ENCODE measurements at places on chromosomes 12 and 14.

DNA sequence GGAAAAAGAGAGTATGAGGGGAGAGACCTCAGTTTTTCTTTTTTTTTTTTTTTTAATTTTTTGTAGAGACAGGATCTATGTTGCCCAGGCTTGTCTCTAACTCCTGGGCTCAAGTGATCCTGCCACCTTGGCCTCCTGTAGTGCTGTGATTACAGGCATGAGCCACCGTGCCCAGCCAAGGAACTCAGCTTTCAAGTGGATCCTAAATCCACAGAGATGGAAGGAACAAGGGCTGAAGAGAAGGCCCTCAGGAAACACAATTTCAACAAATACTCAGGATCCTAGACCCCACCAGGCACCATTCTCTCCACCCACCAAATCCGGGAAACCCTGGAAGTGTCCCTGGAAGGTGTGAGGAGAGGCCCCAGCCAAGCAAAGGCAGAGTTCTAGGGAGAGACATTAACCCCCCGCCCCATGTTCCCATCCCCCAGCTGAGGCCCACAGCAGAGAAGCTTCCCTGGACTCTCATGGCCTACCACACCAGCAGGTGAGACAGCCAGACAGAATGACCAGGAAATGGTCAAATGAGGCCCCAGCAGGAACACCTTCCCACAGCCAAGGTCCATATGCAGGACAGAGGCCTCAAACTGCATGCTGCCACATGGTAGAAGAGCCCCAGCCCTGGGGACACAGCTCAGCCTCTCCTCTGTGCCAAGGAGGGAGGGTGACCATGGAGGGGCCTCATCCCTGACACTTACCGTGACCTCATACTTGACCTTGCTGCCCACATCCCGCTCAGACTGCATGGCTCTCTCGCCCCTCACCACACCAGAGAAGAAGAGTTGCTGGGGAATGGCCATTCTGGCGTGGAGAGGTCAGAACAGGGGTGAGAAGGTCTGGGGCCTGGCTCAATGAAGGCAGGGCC lies 14.1 kb downstream of the ITGA7 start:
- no peak for DNase-seq

DNA sequence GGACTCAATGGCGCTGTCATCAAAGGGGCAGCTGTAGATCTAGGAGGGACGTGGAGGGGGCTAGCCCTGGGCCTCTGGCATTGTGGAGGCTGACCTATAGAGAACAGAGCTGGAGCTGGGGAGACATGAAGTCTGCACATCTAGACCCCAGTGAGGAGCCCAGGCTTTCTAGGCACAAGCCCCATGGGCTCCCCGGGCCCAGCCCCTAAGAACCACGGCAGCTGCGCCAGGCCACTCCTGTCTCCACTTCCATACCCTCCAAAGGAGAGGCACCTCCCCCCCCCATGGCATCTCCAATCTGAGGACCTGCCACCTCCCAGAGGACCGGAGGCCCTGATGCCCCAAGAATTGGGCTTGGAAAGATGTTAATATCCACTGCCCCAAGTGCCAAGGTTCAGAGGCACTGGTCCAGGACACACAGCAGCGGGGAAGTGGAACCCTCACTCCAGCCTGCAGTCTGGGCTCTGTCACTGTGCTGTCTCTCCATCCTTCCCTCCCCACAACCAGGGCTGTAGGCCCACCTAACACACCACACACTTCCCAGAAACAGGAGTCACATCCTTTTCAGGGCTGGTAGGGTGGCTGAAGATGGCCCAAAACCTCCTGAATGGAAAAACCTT lies 4.5 kb downstream of the ANKRD9 start:
- DNase-seq, result no peak

GRCh38 chr12:5587711-5588121 lies 155.8 kb downstream of the NTF3 start:
- no peak for DNase-seq

DNA sequence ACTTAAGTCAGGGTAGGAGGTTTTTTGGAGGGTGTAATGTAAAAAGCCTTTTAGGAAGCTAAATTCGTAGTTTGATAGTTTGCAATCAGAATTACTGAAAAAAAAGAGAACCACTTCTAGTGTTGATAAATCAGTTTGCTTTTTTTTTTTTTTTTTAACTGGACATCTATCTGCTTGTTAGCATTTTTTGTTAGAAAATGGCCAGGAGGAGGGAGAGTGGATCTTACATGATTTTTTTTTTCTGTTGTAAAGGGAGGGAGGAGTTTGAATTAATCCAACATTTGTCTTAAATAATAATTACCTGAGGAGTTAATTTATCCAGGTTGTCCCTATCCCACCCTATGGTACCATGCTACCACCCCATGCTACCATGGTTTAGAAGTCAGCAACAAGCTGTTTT lies 1.2 kb downstream of the FBXO34 start:
- DNase-seq, result no peak

- DNase-seq, result no peak
Observed at GRCh38 chr12:13812168-13812567, 169.2 kb downstream of the GRIN2B start.

DNA sequence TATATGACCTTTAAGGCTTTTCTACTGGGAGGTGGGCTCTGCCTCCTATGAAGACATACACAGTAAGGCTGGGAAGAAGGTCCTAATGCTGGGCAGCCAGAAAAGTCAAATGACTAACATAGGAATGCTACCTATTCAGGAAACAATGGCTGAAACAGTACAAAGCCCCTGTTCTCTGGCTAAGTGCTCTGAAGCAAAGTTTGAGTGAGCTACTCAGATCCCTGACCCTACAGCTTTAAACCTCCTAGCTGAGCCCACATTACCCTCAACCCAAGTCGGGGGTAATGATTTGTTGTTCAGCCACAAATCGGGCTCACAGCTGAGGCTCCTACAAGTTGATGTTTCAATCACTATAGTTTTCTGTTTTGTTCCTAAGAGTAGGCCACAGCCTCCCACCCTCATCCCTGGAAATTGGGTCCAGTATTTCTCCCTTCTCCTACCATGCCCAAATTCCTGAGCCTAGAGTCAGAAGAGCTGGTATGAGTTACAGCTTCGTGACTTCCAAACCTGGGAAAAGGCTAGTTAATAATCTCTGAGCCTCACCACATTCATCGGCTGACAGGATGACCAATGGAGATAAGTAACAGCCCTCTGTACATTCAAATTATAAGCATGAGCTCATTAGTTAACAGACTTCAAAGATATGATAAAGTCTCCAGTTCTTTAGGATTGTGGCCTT lies 46.5 kb downstream of the BTBD7 start:
- DNase-seq, result no peak

DNA sequence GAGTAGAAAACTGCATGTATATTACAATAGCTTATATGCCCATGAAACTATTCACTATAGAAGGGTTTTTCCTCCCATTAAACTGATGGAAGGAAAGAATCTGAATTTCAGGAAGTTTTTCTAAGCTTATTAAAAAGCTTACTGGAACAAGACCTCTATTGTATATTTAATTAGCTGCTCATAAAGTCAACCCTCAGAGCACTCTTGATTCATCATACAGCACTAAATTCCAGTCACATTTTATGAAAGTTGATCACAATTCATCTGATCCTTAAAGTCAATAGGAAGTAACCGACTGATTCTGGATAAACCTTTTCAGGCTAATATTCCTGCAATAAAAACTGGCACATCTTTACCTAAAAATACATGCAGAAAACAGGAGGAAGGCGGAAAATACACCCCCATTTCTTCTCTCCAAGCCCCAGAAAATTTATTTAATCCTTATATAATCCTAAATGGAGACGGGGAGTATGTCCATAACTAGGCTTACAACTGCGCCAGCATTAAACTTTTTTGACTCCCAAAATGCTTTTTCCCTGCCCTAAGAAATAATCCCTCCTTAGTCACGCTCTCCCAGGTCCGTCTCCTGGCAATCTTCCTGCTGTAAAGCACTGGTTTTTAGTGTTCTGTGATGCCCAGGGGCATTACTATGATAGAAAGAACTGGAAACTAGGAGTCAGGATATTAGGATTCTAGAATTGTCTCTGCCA lies 35.3 kb downstream of the DICER1 start:
- no peak for DNase-seq

GRCh38 chr14:54310151-54310850 lies 86.5 kb upstream of the CDKN3 start:
- DNase-seq, result no peak

GRCh38 chr12:22334410-22335100 lies at the start of gene ST8SIA1:
ST8SIA1 (minus strand) TSS chr12:22334707; CDS start chr12:22334232, 475 bp downstream.
- DNase-seq, result no peak

- no peak for DNase-seq
Observed at GRCh38 chr12:47709671-47710070, 3.8 kb upstream of the RPAP3 start.

GRCh38 chr12:26124446-26125399 lies at the start of gene BHLHE41:
BHLHE41 (minus strand) TSS chr12:26125037; CDS start chr12:26124779, 258 bp downstream.
- DNase-seq, result no peak

DNA sequence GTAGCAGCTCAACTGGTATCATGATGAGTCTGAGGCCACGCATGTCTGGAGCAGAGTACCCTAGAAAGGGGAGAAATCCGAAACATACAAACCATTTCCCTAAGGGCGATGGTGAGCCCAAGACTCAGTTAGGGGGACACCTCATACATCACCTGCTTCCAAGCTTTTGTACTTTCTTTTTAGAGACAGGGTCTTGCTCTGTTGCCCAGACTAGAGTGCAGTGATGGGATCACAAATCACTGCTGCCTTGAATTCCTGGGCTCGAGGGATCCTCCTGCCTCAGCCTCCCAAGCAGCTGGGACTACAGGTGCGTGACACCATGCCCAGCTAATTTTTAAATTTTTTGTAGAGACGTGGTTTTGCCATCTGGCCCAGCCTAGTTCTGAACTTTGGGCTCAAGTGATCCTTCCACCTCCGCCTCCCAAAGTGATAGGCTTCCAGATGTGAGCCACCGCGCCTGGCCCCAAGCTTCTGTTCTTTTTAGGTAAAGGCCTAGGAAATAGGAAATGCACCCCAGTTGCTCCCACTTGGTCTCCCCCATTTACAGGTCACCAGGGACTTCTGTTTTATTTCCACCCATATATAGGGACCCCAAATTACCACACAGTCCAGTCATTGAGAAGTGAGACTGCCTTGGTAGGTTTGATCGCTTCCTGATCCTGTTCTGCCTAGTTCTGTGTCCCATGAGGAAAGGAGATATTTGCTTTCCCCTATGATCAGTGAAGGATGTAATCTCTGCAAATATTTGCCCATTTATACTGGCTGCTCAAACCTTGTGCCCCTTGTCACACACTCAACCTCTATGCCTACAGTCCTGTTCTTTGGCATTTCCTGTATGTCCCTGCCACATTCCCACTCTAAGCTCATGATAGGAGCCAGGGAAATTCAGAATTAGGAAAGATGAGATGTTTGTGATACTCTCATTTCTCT lies at the start of gene APOF:
TSS of gene APOF (minus strand) at position 728 of the 930 bp plus-strand sequence. CDS start at position 616, 112 bp downstream.
- no peak for DNase-seq

DNA sequence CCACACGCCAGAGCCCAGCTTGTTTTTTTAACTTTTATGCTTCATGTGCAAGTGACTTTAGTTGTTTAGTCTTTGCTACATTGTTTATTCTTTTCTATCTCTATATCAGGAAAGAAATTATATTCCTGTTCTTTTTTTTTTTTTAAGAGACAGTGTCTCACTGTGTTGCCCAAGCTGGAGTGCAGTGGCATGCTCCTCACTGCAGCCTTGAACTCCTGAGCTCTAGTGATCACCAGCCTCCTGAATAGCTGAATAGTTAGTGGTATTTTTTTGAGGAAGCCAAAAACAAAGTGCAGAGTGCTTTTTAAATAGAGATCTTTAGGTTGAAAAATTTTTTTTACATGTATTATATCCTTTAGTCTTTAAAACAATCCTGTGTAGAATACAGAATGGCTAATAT lies 58.2 kb downstream of the ETNK1 start:
- no peak for DNase-seq

- no peak for DNase-seq
Observed at GRCh38 chr14:70653662-70654061, 11.9 kb downstream of the TTC9 start.

DNA sequence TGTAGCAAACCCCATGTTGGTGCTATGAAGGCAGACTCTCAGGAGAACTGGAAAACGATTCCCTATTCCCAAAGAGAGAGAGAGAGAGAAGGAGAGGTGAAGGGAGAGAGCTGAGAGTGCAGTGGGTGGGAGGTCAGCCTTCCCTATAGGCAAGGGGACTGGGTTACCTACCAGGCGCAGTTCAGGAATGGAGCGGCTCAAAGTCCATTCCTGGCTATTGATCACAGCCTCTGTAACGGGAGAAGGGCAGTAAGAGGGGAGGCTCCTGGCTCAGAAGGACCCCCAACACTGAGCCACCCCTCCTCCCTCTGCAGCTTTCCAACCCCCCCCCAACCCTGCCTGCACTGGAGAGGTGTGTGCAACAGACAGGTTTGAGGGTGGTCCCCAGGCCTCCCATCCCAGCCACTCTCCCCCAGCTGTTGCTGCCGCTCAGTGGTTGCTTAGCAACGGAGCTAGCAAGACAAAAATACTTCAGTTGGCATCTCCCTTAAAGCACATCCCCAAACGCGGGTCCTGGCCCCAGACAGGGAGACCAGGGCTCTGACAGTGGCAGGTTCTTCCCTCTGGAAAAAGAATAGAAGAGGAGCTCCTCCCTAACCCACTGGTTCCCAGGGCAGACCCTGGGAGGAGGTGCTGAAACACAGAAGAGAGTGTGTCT lies 3.2 kb downstream of the AGAP2 start:
- no peak for DNase-seq

GRCh38 chr14:71362282-71362681 lies 455.0 kb downstream of the PCNX1 start:
- no peak for DNase-seq

DNA sequence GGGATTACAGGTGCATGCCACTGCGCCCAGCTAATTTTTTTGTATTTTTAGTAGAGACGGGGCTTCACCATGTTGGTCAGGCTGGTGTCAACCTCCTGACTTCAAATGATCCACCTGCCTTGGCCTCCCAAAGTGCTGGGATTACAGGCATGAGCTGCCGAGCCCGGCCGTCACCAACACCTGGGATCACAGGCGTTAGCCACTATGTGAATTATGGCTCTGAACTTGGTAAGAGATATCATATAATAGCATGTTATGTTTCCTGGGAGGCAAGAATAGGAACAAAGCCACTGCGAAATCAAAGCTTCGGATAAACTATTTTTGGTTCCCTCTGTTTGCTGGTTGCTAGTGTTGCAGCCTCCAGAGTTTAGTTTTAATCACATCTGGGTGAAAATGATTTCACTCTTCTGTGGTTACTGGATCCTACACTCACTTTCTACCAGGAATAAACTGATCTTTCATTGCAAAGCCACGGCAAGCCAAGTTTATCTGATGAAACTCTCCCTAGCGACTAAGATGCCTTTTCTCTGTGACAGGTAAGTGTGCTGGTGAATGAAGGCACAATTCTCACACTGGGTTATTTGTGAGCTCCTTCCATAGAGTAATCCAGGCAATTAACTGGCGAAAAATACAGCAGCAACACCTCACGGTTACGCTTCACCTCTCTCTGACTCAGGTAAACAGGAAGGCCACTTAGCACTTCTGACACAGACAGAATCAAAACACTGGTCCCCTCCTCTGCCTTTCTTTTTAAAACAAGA lies 16.7 kb downstream of the SNRNP35 start:
- no peak for DNase-seq

DNA sequence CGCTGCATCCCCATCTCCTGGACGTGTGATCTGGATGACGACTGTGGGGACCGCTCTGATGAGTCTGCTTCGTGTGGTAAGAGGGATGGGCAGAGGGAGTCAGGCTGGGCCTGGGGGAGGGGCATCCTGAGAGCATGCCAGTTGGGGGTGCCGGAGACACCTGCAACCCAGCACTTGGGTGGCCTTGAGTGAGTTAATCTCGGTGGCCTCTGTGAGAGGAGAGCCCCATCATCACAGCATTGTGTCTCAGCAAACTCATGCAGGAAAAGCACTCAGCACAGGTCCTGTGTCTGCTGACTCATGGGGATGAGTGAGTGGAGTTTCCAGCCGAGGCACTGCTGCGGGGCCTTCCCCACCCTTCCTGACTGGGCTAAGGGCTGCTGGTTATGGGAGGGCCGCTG lies 19.6 kb upstream of the LRP1-AS start:
- no peak for DNase-seq
